Thoracic aorta (tissue), 2 donors: ENCODE measurements at places on chromosomes 7 and 10. TPM values are rescaled to one million over a fixed set of nuclear protein-coding genes. Genes with fewer than 3 reads are reported as not detected.

Gene ADAM12
- 0.27 TPM for total RNA-seq

Gene IDI2
- not detected for total RNA-seq

Gene FAM171A1
- total RNA-seq = 28.7 TPM

Gene PCGF5
- total RNA-seq = 175 TPM

DNA sequence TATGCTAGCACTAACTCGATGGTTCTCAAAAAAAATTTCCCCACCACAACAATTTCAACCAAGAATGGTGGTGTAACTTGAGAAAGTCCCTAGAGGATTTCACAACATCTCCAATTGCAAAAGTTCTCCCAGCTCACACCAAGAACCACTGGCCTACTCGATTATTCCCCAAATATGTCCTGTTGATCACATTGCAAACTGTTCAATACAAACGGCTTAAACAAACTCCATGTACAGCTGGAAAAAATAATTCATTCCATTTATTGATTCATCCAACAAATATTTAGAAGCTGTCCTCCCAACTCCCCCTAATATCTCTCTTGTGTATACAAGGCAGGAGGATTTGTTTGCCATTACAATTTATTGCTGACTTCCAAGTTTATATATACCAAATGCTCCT, 19.1 kb downstream of the TMEM176B start:
- no peak overlapping the region for H3K27ac ChIP-seq
- no peak for DNase-seq
- no peaks in the 10 kb centered on the region for H3K27me3 ChIP-seq
- no peaks in the 10 kb centered on the region for H3K36me3 ChIP-seq
- no peaks in the 10 kb centered on the region for H3K4me1 ChIP-seq

DNA sequence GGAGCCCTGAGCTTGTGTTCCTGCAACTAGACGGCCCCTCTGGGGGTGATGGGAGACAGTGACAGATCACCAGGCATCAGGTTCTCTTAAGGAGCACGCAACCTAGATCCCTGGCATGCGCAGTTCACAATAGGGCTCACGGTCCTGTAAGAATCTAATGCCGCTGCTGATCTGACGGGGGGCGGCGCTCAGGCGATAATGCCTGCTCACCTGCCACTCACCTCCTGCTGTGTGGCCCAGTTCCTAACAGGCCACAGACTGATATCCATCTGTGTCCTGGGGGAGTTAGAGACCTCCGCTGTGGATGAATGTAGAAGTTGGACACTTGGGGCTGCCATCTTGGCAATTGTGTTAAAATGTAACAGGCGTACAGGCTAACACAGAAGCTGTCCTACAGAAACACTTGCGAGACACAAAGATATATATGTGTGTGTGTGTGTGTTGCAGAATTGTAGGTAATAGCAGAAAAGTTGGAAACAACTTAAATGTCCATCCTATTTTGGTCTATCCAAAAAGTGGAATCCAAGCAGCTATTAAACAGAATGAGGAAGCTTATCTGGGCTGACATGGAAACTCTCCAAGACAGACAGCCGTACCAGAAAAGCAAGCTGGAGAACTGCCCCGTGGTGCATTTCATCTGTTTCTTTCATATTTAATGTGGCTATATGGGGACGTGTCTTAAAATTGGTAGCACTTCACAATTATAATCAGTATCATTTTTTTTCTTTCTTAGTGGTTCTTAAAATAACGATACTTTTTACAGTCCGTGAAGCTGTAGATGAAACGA, 82.8 kb downstream of the MKI67 start:
- no peaks in the 10 kb centered on the region for H3K36me3 ChIP-seq
- H3K27me3 ChIP-seq = no peaks in the 10 kb centered on the region
- H3K4me3 ChIP-seq = no peak overlapping the region
- H3K27ac ChIP-seq = no peak overlapping the region
- H3K4me1 ChIP-seq = peaks cover 7% of the 10 kb centered on the region
